ENCODE measurements at places on chromosomes 16 and 17.

- no peak for DNase-seq
Observed at GRCh38 chr16:67873435-67874370, 851 bp downstream of the EDC4 start.

DNA sequence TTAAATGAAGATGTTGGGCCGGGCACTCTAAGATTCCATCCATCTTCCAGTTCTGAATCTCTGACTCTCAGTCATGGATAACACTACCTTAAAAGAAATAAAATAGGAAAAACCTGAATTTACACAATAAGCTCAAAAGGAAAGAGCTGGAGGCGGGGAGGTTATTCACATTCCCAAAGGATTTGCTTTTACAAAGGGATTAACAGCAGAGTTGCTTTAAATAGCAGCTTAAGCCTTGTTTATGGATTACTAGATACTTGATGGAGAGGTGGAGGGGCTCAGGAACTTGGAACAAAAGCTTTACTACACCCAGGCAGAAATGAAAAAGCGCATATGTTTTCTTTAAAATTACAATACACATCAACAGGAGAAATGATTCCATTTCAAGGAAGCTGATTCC, 84.5 kb downstream of the XYLT1 start:
- no peak for DNase-seq

DNA sequence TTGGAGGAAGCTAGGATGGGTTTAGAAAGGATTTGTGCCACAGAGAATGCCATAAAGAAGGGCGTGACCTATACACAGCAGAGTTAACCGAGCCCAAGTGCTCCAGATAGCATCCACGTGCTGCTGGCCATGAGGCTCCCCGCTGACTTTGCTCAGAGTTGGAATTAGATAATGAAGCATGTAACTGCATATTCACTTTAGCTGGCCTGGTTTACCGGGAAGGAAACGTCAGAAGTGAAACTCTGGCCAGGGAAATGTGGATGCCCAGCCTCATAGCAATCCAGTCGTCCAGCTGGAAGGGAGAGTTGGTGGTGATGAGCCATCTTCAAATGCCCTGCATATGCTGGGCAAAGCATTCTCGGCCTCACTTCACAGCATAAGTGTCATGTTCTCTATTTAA, 6.1 kb downstream of the KRT35 start:
- DNase-seq: no peak

DNA sequence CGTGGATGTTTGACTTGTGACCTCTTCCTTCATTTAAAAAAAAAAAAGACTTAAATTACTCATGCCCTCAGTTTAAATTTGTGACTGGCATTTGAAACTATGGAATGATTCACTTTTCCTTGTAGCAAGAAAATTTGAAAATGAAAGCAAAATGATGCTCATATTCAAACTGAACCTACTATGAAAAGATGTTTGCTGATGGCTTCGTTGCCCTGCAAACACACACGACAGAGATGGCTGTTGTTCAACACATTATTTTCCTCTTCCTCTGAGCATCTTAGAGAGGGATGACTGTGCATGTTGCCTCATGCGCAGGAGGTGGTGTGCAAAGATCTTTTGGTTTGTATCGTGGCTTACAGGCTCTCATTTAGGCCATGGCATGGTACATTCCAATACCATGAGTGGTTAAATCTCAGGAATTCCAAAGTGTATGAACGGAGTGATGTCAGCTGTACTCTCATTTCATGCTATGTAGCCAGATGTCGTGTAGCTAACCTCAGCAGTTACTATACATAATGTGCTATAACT, 164.5 kb downstream of the PRKCA start:
- DNase-seq: no peak

DNA sequence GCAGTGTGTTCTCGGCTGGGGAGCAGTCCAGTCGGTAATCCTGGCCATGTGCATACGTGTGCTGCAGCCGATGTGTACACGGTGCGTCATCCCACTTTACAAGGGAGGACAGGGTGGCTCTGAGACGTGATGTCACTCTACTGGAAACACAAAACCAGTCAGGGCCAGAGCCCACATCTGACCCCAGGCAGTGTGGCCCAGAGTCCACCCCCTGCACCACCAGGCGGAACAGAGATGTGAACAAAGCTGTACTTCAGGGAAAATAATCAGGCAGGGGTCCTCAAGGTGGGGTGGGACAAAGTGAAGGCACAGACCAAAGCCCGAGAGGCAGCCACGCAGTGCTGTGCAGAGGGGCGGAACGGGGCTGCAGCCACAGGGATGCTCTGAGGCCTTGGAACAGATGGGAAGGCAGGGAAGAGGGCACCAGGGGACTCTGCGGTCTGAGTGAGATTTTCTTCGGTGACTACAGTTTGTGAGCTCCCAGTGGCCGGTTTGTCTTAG, 181.5 kb downstream of the ZNF423 start:
- DNase-seq: no peak

- no peak for DNase-seq
Observed at GRCh38 chr16:67210069-67210937, 11.4 kb downstream of the ELMO3 start.
